ENCODE measurements at places on chromosomes 6 and 20.

DNA sequence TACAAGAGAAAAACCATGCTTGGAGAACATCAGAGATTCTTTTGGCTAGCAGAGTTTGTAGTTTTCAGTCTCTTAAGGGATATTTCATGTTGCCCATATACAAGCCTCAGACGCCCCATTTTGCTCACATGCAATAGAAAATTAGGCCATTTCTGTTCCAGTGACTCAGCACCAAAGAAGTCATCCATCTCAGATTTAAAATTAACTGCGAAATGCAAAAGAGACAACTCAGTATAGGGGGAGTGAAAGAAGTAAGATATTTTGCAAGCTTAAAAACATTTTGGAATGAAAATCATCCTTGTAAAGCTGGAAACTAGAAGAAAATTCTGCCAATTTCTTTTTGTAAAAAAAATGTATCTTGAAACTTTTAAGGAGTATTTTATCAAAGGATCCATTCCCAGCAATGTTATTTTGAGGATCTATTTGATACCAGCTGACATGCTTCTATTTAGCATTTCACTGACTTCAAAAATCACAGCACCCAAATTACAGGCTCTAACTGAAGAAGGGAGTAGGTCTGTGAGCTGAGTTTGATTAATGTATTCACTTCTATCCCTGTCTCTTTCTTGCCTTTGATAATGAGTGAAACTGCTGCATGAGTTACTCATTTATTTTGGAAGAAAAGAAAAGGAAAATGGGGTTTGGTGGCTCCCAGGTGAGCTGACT is 223.7 kb upstream of the SULF2 start:
- DNase-seq: peak; percentile 63

- DNase-seq: no peak
Observed at GRCh38 chr6:164640956-164641355, 668.4 kb downstream of the C6orf118 start.

GRCh38 chr6:21359926-21360325 is 233.6 kb upstream of the SOX4 start:
- no peak for DNase-seq

DNA sequence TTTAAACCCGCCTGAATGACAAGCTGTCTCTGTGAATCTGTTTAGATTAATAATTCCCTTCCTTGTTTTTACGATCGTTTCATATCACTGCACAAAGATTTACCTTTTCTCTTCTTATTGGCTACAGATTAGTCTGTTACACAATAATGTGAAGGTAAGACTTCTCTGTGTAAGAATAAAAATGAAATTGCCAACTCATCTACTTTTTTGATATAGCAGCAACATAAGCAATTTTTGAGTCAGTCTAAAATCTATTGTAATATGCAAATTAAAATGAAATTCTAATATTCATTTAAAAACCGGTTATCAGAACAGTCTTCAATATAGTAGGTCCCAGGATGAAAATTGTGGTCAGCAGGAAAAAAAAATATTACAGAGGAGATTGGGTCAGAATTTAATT is 155.2 kb downstream of the DOK5 start:
- no peak for DNase-seq

- no peak for DNase-seq
Observed at GRCh38 chr6:52661551-52661950, 9.4 kb upstream of the TMEM14A start.

- DNase-seq: no peak
Observed at GRCh38 chr6:123888771-123889513, 85.3 kb downstream of the NKAIN2 start.
